ENCODE measurements at places on chromosomes 3 and 15. TPM values are rescaled to one million over a fixed set of nuclear protein-coding genes. Genes with fewer than 3 reads are reported as not detected.

GRCh38 chr15:60096157-60096556 lies 92.0 kb downstream of the FOXB1 start:
- DNase-seq: no peak

DNA sequence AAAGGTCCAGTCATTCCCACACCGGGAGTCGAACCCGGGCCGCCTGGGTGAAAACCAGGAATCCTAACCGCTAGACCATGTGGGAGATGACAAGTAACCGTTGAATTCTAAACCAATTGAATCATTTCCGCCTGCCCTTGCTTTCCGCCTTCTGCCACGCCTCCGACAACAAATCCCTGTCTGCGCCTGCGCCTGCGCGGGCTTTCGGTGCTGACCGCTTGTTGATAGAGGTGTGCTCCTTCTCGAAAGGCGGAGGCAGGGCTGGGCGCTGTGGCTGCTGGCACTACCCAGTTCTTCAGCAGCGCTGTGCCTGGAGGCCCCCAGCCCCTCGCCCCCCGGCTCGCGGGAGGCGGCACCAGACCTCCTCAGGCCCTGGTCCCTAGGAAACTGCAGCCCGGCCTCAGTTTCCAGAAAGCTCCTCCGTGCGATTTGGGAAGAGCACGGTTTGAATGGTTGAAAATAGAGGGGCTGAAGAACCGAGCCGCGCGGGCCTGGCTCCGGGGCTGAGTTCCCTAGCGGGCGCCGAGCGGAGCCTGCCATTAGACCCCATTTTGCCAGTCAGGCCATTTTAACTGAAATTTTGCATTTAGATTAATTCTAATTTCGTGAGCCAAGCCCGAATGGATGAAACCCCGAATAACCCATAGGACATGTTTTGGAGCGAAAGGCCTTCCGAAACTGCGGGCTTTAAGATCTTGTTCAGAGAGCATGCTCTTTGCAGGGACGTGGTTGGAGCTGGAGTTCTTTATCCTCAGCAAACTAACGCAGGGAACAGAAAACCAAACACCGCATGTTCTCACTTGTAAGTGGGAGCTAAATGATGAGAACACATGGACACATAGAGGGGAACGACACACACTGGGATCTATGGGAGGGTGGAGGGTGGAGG lies 219.3 kb upstream of the ATP10A start:
- peak; percentile 96 for DNase-seq

- DNase-seq: no peak
Measured at GRCh38 chr3:169604118-169604517, 59.4 kb downstream of the MECOM start.

EFCC1 gene
- polyA plus RNA-seq: 1.2 TPM

GRCh38 chr3:138062626-138063025 lies 52.7 kb downstream of the CLDN18 start:
- DNase-seq: no peak

ETV5 gene
- polyA plus RNA-seq: 25.3 TPM

GRCh38 chr3:48535578-48535977 lies 21.0 kb downstream of the PFKFB4 start:
- DNase-seq: no peak

- DNase-seq: no peak
Measured at GRCh38 chr15:82186719-82187406, 75.7 kb downstream of the EFL1 start.

SGO1 gene
- 7.7 TPM for polyA plus RNA-seq

ZIC1 gene
- 42.7 TPM for polyA plus RNA-seq

GRCh38 chr3:123012652-123013051 lies 14.9 kb downstream of the SEMA5B start:
- DNase-seq: no peak

TGM4 gene
- polyA plus RNA-seq: not detected

ADAMTSL3 gene
- 57.2 TPM for polyA plus RNA-seq

ROPN1 gene
- not detected for polyA plus RNA-seq

DNA sequence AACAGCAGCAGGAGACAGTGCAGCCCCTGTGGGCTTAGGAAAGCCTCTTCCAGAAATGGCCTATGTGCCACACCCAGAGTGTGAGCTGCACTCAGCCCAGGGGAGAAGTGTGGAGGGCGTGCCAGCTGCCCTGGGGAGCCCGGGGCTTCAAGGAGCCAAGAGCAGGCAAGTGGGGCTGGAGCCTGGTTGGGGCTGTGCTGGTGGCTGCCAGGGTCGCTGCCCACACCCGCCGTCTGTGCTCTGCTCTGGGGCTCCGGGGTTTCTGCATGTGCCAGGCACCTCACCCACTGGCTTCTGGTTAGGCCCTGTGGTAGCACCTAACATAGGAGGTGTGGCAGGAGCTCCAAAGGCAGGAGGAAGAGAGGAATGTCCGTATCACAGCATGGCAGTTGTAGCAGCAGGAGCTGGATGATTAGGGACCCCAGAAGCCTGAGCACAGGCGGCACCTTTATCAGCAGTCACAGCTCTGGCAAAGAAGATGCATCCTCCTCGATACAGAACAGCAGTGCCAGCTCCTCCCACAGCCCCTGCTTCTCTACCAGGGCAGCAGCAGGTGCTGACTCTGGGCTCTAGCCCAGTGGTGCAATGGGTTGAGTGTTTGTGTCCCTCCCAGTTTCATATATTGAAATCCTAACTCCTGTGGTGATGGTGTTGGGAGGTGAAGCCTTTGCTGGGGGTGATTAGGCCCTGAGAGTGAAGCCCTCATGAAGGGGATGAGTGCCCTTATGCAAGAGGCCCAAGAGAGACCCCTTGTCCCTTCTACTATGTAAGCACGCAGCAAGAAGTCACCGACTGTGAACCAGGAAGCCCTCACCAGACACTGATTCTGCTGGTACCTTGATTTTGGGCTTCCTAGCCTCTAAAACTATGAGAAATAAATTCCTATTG lies 70.0 kb upstream of the KLF13 start:
- no peak for DNase-seq

GRCh38 chr15:73608941-73609340 lies 24.2 kb downstream of the NPTN start:
- DNase-seq: no peak

TMEM207 gene
- polyA plus RNA-seq: not detected

GRAMD2A gene
- 0.78 TPM for polyA plus RNA-seq

MAP6D1 gene
- polyA plus RNA-seq: 31.4 TPM

LRRC28 gene
- polyA plus RNA-seq: 19.7 TPM

- no peak for DNase-seq
Measured at GRCh38 chr3:27533718-27534573, 49.8 kb upstream of the SLC4A7 start.

- DNase-seq: no peak
Measured at GRCh38 chr15:42921342-42921731, 759 bp upstream of the TTBK2 start.

- DNase-seq: no peak
Measured at GRCh38 chr3:120793601-120794000, 51.1 kb downstream of the GTF2E1 start.

DNA sequence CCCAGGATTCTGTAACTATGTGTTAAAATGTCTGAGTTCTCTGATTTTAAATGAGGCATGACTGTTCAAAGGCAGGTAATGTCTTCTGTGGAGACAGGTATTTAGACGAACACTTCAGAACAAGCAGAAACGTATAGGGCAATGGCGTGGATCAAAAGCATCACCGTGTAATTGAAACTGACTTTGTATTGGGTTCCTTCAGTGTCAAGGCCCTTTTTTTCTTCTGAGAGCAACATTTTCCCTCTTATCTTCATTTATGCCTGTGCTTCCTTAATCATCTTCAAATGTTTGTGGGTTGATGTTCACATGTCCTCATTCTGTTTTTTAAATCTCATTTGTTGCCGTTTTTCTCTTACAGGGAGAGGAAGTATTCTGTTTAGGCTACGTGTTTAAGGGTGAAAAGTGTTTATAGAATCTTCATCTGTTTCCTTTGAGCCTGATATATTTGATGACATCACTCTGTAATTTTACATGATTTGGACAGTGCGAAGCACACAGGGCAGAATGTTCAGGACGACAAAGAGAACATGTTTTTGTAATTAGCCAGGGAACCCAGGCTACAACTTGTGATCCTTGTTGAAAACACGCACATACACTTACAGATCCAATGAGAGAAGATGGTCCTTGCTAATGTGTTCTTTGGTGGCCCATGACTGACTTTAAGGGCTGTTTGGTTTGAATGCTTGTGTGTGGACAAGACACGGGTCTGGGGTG lies 196.0 kb downstream of the LRTM1 start:
- peak; percentile 26 for DNase-seq

GOLGA6A gene
- polyA plus RNA-seq: 0.10 TPM

GRCh38 chr3:46668116-46668515 lies 25.4 kb downstream of the ALS2CL start:
- no peak for DNase-seq

- DNase-seq: no peak
Measured at GRCh38 chr3:127180859-127181258, 12.1 kb upstream of the PRR23E start.

GABRR3 gene
- polyA plus RNA-seq: not detected

RBP2 gene
- not detected for polyA plus RNA-seq

DNA sequence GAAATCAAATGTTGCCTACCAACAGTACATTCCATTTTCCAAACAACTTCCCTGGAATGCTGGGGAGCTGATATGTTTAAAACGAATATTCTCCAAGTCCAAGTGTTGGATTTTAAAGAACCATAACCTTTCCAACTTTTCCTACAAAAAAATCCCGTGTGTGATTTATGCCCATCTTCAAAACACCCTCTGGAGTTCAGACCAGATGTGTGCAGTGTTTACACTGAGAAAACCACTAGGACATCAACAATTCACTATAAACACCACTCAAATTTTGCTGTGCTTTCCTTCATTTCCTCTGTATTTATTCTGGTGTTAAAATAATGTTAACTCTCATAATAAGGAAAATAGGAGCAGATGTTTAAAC lies 2.4 kb downstream of the VGLL4 start:
- DNase-seq: no peak

FBXL22 gene
- 31.7 TPM for polyA plus RNA-seq

DNA sequence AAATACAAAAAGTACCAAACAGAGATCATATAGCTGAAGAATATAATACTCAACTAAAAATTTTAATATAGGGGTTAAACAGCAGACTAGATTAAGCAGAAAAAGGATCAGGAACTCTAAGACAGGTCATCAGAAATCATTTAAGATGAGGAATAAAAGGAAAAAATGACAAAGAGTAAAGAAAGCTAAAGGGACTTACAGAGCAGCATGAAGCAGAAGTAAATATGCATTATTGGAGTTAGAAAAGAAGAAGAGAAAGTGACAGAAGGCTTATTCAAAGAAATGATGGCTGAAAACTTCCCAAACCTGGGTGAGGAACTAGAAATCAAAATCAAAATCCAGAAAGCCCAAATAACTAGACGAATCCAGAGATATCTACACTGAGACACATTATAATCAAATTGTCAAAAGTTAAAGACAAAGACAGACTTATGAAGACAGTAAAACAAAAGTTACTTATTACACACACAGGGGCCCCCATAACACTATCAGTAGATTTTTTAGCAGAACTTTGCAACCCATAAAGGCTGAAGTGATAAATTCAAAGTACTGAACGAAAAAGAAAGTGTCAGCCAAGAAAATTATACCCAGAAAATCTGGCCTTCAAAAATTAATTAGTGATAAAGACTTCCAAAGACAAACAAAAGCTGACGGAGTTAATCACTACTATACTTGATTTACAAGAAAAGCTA lies 95.6 kb downstream of the SCAPER start:
- DNase-seq: no peak

GRCh38 chr3:179179979-179180759 lies 32.0 kb downstream of the PIK3CA start:
- no peak for DNase-seq

- DNase-seq: peak; percentile 51
Measured at GRCh38 chr15:88769161-88769971, 33.9 kb upstream of the ACAN start.

DNA sequence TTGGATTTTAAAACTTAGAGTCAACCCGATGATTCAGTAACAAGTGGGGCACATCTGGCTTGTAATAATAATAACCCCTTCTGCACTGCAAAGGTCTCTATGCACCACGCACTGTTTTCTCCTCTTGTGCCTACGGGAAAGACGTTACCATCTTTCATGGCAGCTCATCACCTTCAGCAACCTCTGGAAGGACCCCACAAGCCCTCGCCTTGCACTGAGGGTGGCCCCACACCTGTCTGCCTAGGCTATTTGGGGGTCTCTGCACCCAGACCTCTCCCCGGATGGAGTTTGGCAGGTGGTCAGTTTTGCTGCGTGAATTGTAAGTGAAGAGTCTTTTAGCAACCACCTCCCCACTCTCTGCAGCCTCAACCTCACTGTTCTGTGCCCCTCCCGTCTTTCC lies 138.6 kb upstream of the MEF2A start:
- DNase-seq: no peak

DNA sequence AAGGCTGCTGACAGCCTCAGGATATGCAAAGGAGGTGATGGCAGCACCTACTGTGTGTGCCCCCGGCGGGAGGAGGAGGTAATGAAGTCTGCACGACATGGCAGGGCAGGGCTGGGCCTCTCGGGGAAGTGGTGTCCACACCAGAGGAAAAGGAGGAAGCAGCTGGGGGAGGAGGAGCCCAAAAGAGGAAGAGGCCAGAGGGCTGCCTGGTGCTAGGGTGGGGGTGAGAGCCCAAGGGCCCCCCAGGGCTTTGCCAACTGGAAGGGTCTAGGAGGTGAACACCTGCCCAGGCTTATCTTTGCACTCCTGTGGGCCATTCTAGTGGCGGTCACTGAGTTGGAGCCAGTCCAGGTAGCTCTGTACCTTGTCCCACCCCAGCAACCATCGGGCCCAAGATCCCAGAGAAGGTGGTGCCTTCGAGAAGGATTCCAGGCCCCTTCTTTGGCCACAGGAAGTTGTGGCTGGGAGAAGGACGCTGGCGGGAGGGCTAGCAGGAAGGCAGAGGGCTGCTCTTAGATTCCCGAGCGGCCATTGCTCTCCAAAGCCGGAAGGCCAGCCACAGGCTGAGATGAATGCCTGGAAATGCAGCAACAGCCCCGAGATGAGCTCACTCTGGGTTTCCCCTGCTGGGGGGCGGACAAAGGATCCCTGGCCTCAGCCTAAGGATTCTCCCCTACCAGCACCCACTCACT lies 7.0 kb downstream of the GNAI2 start:
- DNase-seq: no peak

KNG1 gene
- not detected for polyA plus RNA-seq

DNA sequence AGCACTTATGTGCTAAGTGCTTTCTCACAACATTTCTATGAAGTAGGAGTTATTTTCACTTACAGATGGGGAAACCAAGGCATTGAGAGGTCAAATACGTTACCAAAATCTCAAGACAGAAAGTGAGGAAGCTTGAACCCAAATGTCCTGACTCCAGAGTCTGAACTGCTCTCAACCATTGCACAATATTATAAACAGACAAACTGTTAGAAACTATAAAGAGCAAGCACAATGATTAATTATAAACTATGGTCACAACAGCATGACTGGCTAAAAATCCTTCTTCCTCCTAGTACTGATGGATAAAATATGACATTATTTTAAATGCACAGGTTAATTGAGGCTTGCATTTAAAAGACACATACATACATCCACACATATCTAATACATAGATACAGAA lies 77.9 kb upstream of the ASB14 start:
- no peak for DNase-seq

DNA sequence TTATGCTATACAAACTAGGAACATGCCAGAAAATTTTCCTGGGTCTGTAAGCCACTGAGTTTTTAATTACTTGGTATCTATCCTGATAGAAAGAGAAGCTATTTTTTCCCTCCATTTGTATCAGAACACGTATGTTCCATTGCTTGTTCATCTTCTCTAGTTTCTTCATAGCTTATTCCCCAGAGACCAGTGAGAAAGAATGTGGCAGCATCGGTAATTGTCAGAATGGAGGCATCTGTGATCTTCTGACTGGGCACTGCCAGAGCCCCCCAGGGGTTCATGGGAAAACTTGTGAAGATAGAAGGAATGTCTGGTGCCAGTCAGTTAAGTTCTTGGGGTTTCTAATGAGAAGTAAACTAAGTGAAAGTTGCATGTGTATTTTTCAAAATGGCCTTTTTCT lies 720.2 kb upstream of the GOLIM4 start:
- no peak for DNase-seq
